Epithelial cell of prostate (primary cell): ENCODE measurements at places on chromosomes 1 and 21.

- DNase-seq, result peak; percentile 65
These were observed 81.2 kb upstream of the F3 start for GRCh38 chr1:94622757-94623156.

- DNase-seq, result no peak
These were observed 432.6 kb downstream of the AMY1C start for GRCh38 chr1:104182251-104182650.

- DNase-seq, result no peak
These were observed 7.1 kb upstream of the TNR start for GRCh38 chr1:175750366-175751071.

- DNase-seq, result peak; percentile 95
These were observed 43.9 kb upstream of the LYST start for GRCh38 chr1:235910357-235911299.

- no peak for DNase-seq
These were observed 180.7 kb upstream of the SGIP1 start for GRCh38 chr1:66353257-66353656.

DNA sequence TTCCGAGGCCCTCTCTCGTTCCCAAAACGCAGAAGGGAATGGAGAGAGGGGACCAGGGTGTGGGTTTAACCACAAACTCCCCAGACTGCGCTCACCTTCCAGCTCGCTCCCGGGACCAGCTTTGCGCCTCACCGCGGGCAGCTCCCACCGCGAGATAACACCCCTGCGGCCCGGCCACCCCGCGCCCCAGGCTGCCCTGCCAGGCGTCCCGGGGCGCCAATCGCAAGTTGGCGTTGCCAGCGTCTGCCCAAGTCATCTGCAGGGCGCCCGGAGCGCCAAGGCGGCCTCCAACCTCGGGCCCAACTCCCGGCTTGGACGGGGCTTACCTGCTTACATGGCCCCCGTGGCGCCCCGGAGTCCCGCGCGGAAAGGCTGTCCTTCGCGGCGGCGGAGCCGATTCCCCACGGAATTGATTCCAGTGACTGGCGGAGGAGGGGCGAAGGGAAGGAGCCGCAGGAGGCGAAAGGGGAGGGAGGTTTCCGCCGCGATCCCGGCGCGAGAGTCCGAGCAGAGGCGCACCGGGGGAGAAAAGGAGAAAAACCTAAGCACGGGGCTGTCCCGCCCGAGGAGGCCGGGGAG lies 456 bp downstream of the PTPN14 start:
- DNase-seq, result no peak

- DNase-seq, result no peak
These were observed 35.0 kb upstream of the SCAF4 start for GRCh38 chr21:31766899-31767298.

DNA sequence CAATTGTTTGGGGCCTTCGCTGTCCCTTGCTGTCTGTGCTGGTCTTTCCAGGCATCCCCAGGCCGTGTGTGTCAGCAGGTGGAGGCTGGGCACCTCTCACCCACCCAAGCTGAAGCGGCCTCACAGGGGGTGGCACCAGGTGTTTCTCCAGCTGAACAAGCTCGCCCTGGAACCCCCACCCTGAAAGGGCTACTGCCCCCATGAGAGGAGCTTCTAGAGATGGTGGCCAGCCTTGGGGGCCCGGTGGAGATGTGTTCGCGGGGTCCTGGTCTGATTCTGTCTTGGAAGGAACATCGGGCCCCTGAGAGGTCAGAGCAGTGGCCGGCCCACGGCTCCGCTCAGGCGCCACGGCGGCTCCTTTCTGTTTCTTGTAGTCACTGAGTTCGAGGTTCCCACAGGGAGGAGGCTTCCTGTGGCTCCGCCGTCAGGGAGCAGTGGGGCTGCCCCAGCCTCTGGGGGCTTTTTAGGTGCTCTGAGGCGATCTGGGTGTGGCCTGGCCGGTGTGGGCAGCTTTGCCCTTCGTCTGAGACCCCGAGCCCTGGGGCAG lies 46.9 kb downstream of the SKI start:
- no peak for DNase-seq

DNA sequence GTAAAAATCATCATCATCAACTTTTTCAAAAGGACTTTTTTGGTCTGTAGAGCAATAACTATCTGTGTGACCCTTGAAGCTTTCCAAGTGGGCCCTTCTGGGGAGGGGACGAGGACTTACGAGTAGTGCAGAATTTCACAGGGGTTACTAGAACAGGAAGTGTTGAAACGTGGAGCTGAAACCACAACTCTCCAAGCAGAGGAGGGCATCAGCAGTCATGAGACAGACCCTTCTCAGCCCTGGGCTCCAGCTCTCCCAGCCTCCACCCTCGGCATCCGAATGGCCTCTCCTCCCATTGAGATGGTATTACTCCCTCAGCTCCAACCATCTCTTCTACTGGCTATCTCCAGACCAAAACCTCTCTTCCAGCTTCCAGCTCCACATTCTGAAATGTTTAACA lies 3.6 kb downstream of the FAM89A start:
- DNase-seq, result no peak

- no peak for DNase-seq
These were observed 115.4 kb downstream of the BCAR3 start for GRCh38 chr1:93566227-93566626.

GRCh38 chr1:117883616-117884015 lies 45.8 kb downstream of the GDAP2 start:
- DNase-seq, result no peak

DNA sequence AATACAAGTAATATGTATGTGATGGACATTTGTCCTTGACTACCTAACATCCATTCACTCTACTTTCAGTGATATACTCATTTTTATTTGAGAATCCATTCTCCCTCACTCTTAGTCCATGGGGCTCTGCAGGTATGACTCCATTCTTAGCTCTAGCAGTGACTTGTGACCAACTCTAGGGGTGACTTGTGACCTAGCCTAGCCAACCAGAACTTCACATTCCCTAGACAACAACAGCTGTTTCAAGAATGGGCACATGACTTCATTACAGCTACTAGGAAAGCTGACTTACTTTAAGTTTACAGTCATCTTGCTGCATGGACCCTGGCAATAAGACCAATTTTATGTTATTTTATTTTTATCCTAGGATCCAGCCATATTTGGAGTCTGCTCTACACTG lies 23.6 kb upstream of the DDX59 start:
- no peak for DNase-seq

DNA sequence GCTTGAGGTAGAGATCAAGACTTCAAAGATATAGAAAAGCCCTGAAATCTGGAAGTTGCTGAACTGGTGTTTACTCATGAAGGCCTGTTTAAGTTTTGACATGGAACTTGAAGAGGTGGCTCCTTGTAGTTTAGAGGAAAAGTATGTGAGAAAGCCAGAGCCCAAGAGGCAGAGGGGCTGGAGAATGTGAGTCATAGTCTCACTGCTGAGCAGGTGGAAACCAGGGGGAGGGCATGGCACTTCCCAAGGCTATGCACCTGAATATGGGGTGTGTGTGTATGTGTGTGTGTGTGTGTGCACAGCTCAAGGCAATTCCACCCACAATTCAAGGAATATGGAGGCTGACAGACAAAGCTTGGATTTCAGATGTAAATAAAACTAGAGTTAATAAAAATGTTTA lies 46.8 kb upstream of the C1orf198 start:
- peak; percentile 12 for DNase-seq

DNA sequence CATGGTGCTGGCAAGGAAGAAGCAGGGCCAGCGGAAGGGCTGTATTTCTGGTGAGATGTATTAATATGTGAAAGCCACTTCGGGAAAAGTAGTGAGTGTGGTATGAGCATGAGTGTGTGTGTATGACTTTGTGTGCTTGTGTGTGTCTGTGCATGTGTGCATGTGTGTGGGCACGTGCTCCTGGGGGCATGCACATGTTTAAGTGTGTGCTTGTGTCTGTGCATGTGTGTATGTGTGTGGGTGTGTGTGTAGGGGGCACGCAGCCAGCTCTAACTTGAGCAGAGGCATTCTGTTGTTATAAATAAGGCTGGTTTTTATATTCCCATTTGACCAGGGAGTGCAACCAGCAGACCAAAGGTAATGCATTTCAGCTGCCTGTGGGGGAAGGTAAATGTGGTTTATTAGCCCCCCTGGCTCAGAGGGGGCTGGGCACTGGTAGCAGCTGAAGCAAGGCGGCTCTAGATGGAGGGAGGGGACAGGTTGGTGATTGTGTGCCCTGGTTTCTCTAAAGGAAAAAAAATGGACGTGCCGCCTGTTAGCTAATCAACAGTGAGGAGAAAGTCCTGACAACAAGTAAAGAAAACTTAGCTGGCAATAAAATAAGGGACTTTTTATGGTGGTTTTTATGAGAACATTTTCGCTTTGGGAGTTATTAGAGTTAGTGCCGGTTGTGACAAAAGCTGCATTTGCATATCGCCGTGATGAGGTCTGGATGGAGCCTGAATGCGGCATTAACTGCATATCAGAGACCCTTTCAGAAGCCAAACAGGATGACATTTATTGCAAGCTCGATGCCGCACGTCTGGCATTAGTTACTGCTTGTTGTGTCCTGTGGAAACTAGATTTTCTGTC lies 180.1 kb downstream of the CAMTA1 start:
- no peak for DNase-seq

GRCh38 chr1:18820791-18821641 lies 38.4 kb downstream of the TAS1R2 start:
- no peak for DNase-seq

DNA sequence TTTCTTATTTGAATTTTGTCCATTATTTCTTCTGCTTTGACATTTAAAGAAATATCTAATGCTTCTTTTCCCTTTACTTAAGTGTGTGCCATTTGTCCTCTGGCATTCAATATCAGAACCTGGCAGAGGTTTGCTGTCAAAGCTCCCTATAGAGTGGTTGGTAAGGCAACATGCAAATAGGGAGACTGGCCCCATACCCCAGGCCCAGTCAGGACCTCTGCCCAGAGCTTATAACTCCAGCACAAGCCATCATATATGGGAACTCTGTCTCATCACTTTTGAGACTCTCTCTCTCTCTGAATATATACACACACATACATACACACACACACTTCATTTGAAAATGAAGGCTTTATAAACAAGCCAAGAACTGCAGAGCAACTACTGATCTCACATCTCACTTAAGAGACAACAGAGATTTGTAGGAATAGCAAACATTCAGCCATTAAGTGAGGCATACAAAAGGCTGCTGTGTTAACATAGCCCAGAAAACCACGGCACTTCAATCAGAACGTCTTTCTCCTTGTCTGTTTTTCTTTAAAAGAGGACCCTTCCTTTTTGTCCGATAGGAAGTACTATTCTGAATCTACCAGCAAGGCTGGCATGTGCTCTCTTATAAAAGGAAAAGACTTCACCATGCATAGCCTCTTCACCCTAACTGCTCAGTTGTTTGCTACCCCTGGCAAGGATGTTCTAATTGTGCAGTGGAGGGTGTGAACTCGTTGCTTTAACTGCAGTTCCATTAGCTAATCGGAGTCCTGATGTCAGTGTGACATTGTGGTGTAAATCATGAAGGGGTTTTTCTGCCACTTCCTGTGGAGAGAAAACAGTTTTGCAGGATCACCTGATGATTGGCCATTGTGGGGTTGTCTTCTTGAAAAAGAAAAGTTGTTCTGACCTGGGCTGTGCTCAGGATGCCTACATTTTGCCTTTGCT lies 101.7 kb downstream of the NR5A2 start:
- DNase-seq, result no peak

- DNase-seq, result no peak
These were observed 63.1 kb downstream of the ELK4 start for GRCh38 chr1:205568469-205569361.

- DNase-seq, result no peak
These were observed 147.7 kb upstream of the ARHGEF16 start for GRCh38 chr1:3306583-3307291.

- DNase-seq, result no peak
These were observed 8.7 kb downstream of the ETS2 start for GRCh38 chr21:38814126-38815059.

GRCh38 chr1:89809556-89809955 lies 11.3 kb upstream of the LRRC8D start:
- no peak for DNase-seq

- DNase-seq, result no peak
These were observed 84.2 kb upstream of the DISP3 start for GRCh38 chr1:11394592-11395245.

GRCh38 chr1:245765230-245766000 lies 610.6 kb downstream of the KIF26B start:
- DNase-seq, result no peak
